ENCODE measurements at places on chromosomes 12 and 14.

- no peak for DNase-seq
These were observed 1110.6 kb downstream of the BCL11B start for GRCh38 chr14:98161356-98161755.

GRCh38 chr14:89469210-89470198, 52.5 kb upstream of the FOXN3 start:
- DNase-seq, result no peak

DNA sequence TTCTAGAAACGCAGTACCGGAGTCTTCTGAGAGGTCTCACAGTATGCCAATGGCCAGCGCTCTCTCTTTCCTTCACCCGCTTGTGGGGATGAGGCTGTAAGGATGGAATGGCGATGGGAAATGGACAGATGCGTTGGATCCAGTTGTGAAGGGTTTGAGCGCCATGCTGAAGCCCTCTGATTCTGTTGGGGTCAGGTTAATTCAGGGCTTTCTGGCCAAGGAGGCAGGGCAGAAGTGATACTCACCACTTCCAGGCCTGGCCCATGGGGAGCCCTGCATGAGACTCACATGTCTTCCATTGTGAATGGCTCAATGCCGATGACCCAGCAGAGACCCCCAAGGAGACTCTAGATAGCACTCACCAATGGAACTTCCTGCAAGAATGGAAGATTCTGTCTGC, 114.3 kb downstream of the BCL11B start:
- DNase-seq, result no peak

GRCh38 chr12:97877404-97877803, 414.8 kb downstream of the RMST start:
- DNase-seq, result no peak

- no peak for DNase-seq
These were observed 124.6 kb upstream of the E2F7 start for GRCh38 chr12:77189901-77190416.

- no peak for DNase-seq
These were observed 7.1 kb upstream of the SNRPF start for GRCh38 chr12:95851606-95852005.

DNA sequence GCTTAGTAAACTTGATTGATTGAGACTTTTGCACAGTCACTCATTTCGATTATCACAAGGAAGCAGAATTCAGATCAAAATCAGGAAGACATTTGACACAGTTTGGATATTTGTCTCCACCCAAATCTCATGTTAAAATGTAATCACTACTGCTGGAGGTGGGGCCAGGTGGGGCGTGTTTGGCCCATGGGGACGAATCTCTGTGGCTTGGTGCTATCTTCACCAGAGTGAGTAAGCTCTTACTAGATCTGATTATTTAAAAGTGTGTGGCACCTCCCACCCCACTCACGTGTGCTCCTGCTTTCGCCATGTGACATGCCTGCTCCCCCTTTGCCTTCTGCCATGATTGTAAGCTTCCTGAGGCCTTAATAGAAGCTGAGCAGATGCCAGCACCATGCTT, 291.4 kb downstream of the PCNX1 start:
- no peak for DNase-seq

- no peak for DNase-seq
These were observed 320.6 kb downstream of the KCNC2 start for GRCh38 chr12:74889073-74889472.

DNA sequence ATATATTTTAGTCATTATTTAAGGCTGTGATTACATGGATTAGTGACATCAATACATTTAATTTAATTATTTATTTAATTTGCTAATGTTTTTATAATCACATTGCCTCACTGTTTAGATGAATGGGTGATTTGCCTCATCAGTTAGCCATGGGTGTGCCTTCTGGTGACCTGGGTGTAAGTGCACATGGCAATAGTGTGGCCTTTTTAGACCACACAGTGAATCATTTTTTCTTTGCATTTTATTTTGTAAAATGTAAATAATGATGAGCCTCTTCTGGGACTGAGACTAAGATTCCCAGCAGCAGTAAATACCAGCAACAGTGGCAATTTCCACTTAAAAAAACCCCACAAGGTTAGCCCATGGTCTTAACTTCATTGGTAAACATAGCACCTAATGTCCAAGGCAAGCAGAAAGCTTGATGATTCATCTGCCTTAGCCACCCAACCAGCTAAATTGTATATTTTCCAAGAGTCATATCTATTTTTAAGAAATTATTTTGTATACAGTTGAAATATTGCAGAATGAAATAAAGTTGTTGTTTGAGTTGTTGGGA, 235.9 kb upstream of the NOVA1 start:
- DNase-seq, result no peak

GRCh38 chr14:39984323-39984722, 552.1 kb upstream of the FBXO33 start:
- no peak for DNase-seq

- no peak for DNase-seq
These were observed 171.0 kb downstream of the PAH start for GRCh38 chr12:102745971-102746600.

DNA sequence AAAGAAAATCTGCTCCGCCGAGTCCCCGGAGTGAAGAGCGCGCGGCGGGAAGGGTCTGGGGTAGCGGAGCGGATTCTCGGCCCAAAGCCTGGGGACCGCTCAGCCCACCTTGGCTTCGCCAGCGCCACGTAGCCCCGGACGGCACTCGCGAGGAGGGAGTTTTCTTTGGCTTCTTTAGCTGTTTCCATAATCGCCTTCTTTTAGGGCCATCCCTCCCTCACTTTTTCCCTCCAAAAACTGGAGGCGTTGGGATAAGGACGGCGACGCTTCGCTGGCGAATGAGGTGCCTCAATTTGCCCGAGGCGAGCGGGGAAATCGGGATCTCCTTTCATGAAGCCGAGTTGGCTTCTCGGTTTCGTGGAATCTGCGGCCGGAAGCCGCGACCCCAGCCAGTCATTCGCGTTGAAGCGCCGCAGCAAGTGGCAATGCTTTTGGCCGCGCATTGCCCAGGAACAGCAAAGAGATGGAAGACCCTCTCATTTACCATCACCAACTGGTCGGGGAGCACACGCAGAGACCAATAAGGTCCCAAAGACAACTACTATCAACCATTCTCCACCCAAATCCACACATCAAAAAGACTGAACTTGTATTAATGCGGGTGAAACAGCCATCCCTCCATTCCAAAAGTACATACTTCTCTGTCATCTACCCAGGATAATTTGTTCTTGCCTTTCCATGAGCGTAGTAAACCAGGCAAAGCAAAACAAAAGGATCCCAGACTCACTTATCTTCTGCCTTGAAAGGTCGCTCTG, 8.4 kb upstream of the SIX1 start:
- no peak for DNase-seq

DNA sequence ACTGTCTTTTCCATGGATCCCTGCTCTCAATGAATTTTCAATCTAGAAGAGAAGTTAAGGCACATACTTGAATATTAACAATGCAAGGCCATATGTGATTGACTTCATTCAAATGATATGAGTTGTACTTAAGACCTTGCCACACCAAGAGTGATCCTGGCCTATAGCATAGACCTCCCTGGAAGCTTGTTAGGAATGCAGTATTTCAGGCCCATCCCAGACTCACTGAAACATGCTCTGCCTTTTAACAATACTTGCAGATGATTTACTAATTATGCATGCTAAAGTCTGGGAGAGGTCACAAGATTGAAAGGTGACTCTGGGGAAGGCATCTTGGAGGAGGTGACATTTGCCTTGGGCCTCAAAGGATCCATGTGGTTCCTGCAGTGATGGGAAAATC, 43.2 kb downstream of the RFX4 start:
- DNase-seq, result no peak

- DNase-seq, result no peak
These were observed 7.9 kb upstream of the FBRSL1 start for GRCh38 chr12:132481771-132482745.

- DNase-seq, result no peak
These were observed 108.7 kb downstream of the BCAT1 start for GRCh38 chr12:24840046-24840800.

- DNase-seq, result no peak
These were observed 28.8 kb downstream of the SEL1L start for GRCh38 chr14:81504864-81505263.

- no peak for DNase-seq
These were observed 34.2 kb upstream of the TCL1B start for GRCh38 chr14:95651821-95652583.

DNA sequence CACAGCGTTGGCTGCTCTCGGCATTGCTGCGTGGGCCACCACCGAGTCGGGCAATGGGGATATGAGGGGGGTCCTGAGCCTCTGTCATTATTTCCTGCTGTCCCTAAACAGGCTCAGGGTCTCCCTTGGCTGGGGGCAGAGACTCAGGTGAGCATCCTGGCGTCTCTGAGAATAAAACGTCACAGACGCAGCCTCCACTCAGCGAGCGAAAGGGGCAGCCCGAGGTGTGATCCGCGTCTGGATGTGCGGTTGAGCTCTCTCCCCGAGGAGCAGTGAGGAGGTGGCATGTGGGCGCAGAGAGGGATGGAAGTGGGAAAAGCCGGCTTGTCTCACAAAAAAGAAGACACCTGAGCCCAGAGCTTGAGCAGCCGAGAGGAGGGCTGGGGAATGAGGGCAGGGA, 62.6 kb downstream of the GALNT9 start:
- no peak for DNase-seq

GRCh38 chr14:84485036-84485435, 1044.9 kb upstream of the FLRT2 start:
- DNase-seq, result no peak

- DNase-seq, result no peak
These were observed 177.6 kb upstream of the LRIG3 start for GRCh38 chr12:59097876-59098275.

GRCh38 chr12:26001530-26001929, 43.0 kb downstream of the RASSF8 start:
- no peak for DNase-seq

DNA sequence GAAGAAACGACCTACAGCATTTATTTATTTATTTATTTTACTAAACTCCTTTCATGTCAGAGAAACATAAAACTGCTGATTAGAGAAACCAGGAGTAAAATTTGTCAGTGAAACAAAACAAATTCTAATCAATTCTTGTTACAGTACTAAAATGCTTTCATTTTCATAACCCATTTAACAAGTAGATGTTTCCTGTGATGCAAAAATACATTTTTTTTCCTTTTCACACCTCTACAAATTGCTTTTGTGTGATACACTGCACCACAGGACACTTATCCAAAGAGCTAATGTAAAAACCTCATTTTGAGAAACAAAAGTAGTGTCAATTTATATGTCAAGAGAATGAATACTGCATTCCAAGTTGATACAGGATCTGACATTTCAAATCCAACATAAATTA, 155.1 kb downstream of the SYT1 start:
- no peak for DNase-seq

DNA sequence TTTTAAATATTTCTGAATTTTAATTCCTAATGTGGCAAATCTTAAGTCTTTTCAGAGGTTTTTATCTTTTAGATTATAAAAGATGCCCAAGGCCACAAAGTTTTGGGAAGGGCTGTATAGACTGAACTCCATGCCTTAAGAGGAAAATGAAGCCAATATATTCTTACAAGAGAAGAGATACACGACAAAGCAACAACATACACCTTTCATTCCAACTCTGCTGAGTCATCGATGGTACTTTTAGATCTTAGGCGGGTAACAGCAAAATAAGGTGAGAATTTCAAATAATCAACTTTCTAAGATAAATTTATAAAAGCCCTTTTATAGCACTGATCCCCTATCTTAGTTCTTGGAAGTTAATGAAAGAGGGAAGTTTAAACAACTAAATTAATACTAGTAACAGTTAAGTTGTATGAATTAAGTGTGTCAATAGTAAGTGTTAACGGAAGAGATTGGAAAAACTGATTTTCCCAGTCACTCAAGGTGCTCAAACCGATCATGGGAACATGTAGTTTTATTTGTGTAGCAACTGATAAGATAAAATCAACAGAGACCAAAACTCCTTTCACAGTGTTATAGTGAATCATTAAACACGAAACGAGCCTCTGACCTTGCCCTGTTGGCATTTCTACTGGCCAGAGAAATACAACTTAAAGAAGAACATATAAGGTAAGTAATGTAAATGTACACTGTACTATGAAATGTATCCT, 18.8 kb upstream of the PIK3C2G start:
- no peak for DNase-seq

Measured in stimulated activated CD8-positive, alpha-beta memory T cell treated with anti-CD3 and anti-CD28 coated beads, Interleukin-7, amount 100 ng/mL, for 1 hour (primary cell).